Stimulated activated CD4-positive, alpha-beta T cell treated with anti-CD3 and anti-CD28 coated beads, Interleukin-1b, Interleukin-23, amount 100 ng/mL, for 48 hours (primary cell): ENCODE measurements at places on chromosomes 7 and 10.

GRCh38 chr10:95214793-95215192 is 20.8 kb downstream of the ACSM6 start:
- DNase-seq, result no peak

DNA sequence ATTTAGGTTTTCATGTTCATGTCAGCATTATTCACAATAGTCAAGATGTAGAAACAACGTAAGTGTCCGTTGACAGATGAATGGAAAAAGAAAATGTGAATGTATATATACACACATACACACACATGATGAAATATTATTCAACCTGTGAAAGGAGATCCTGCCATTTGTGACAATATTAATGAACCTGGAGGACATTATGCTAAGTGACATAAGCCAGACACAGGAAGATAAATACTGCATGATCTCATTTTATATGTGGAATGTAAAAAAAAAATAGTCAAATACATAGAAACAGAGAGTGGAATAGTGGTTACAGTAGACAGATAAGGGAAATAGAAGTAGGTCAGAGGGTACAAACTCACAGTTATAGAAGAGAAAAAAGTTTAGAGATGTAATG is 651.1 kb upstream of the MKI67 start:
- no peak for DNase-seq

GRCh38 chr7:12653518-12653917 is 33.9 kb upstream of the ARL4A start:
- no peak for DNase-seq

GRCh38 chr7:8249121-8249520 is 12.8 kb downstream of the ICA1 start:
- DNase-seq, result no peak

- DNase-seq, result no peak
These were observed 5.8 kb downstream of the MINDY4 start for GRCh38 chr7:30776971-30777370.

DNA sequence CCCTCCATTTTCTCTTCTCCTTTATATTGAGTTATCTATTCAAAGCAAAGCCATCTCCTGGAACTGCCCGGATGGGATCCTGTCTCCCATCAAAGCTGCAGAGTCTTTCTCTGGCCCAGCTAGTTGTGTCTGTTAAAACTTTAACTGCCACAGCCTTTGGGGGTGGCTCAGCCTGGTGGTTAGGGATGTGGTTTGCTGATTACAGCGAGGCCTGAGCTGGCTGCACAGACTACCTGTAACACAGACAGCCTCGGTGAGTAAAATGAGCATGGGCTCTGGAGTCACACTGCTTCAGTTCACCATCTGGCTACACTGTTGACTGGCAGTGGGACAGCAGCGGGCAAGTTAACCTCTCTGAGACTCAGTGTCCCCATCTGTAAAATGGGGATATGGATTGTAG is 18.4 kb upstream of the HABP2 start:
- DNase-seq, result no peak

GRCh38 chr7:78435355-78435754 is 636.8 kb downstream of the PHTF2 start:
- no peak for DNase-seq

DNA sequence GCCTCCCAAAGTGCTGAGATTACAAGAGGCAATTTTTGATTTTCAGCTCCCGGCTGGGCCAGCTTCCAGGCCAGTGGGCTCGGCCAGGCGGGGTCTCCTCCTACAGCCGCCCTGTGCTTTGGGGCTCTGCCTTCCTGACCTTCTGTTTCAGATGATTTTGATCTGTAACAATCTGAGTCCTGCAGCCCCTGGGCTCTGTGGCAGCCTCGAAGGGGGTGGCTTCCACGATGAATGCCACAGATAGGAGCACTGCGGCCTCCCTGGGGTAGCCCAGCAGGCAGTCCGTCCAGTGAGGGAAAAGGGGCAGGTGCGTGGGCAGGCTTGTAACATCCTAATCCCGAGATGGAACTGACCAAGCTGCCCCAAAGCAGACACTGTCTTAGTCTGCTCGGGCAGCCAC is 177.5 kb downstream of the DNAJB6 start:
- no peak for DNase-seq

DNA sequence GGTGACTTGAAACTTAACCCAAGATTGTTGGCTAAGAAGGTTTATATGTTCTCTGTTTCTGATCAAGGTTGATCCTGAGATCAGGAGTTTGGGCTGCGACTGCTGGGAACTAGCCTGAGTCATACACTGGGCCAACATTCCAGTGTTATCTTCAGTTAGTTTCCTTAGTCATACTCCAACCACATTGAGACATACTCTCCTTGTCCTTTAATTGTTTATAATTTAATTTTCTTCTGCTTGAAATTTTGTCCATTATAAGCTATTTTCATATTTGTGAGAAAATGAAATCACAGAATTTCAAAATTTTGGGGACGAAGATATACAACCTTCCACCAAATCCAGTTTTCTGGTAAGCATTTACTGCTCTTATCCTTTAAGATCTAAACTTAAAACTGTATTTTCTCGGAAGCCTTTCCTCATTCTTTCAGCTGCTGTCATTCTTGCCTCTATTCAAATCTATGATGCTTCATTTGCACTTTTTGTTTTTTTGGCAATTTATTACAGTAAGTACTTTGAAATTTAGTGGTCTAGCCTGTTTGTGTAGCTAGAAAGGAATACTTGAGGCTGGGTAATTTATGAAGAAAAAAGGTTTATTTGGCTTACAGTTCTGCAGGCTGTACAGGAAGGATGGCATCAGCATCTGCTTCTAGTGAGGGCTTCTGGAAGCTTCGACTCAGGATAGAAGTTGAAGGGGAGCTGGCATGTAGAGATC is 63.4 kb upstream of the POT1 start:
- no peak for DNase-seq

GRCh38 chr10:132366006-132366405 is 31.0 kb upstream of the PWWP2B start:
- DNase-seq, result no peak

DNA sequence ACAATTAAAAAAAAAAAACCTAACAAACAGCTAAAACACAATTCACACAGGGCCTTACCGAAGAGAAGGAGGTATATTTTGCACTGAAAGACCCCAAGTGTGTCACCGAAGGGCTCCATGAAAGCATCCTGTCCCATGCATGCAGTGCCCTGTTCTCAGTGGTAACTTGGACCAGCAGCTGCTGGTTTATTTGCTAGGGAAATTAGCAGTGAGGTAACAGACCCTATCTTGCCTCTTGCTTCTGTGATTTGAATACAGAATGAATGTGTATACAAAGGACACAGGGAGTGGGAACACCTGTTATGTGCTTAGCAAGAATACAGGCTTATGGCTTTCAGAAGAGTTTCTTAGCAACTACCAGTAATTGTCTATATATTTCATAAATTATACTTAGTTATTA is at the start of gene HEPACAM2:
HEPACAM2 (minus strand) TSS at position 160 of the 400 bp plus-strand sequence.
- DNase-seq, result no peak
